HT-29 (cell line): ENCODE measurements at places on chromosomes 11 and 22. TPM values are rescaled to one million over a fixed set of nuclear protein-coding genes. Genes with fewer than 3 reads are reported as not detected.

The TRIM51 gene
- not detected in 2 replicates for total RNA-seq

The CHRNA10 gene
- 2.1 and 2.8 TPM in 2 replicates for total RNA-seq

The SBF1 gene
- 85.0 and 102 TPM in 2 replicates for total RNA-seq

The MRGPRF gene
- 0.05 TPM in 2 replicates for total RNA-seq

The HTR3B gene
- not detected in 2 replicates for total RNA-seq

The NUDT22 gene
- total RNA-seq, result 224 and 226 TPM in 2 replicates

The MAML2 gene
- 4.8 and 5.2 TPM in 2 replicates for total RNA-seq

The PRDM11 gene
- total RNA-seq, result 2.0 and 3.7 TPM in 2 replicates

The CCDC15 gene
- total RNA-seq, result 1.2 and 1.3 TPM in 2 replicates

The ANO5 gene
- not detected in 2 replicates for total RNA-seq

The KIRREL3 gene
- 0.28 and 0.29 TPM in 2 replicates for total RNA-seq

The ARHGAP32 gene
- 44.2 and 48.2 TPM in 2 replicates for total RNA-seq

DNA sequence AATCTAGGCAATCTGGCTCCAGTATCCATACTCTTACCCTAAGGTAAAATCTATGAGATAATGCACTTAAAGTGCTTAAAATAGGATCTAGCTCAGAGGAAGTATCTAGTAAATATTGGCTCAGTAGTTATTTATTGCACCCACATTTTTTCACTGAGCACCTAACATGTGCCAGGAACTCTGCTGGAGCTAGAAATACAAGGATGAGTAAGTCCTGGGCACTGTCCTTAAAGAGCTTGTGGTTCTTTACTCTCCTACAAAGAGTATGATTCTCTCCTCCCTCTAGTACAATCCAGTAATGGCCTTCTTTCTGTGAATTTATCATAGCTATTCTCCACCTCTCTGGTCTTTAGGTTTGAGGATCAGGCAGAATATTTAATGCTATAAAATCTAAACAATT, 59.2 kb downstream of the DEUP1 start:
- no peak for DNase-seq

GRCh38 chr11:104764710-104765045, 133.6 kb downstream of the CASP12 start:
- DNase-seq, result no peak

- no peak for DNase-seq
Observed at GRCh38 chr11:59154610-59155009, 12.0 kb downstream of the FAM111A start.

DNA sequence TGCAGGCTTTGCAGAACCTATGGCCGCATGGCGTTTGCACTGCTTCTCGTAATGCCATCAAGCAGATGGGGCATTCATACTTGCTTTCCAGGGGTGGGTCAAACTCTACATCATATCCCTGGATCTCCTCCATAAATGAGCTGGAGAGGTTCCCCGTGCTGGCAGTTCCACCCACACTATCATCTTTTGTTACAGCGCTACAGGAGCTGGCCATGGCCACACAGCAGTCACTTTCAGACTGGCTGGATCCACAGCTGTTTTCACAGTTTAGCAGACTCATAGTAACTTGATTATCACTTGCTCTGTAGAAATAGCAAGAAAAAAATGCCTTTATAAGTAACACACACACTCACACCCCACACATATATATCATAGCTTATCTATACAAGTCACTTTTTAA, 8.8 kb downstream of the TRAF6 start:
- no peak for DNase-seq

GRCh38 chr11:71500601-71501021, 26.5 kb upstream of the KRTAP5-7 start:
- peak; percentile 10 for DNase-seq

- DNase-seq, result no peak
Observed at GRCh38 chr11:47172740-47173336, 3.8 kb downstream of the ARFGAP2 start.

GRCh38 chr22:19680287-19680881, 33.9 kb upstream of the SEPTIN5 start:
- DNase-seq, result no peak

- DNase-seq, result no peak
Observed at GRCh38 chr11:4979036-4979435, 15.6 kb upstream of the OR51L1 start.

- peak; percentile 72 for DNase-seq
Observed at GRCh38 chr11:11157185-11157584, 195.9 kb downstream of the CSNK2A3 start.

DNA sequence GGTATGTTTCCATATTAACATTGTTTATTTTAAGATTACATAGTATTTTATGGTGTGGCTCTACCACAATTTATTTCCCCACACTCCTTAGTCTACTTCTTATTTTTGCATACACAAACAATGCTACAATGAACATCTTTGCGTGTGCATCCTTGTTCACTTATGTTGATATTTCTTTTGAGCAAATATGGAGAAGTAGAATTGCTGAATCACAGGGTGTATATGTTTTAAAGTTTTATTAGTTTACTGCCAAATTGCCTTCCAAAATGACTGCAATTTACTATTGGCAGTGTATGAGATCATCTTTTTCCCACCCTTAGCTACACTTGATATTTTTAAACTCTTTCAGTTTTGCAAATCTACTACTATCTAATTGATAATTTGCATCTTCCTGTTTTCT, 38.7 kb upstream of the FAR1 start:
- DNase-seq, result no peak

DNA sequence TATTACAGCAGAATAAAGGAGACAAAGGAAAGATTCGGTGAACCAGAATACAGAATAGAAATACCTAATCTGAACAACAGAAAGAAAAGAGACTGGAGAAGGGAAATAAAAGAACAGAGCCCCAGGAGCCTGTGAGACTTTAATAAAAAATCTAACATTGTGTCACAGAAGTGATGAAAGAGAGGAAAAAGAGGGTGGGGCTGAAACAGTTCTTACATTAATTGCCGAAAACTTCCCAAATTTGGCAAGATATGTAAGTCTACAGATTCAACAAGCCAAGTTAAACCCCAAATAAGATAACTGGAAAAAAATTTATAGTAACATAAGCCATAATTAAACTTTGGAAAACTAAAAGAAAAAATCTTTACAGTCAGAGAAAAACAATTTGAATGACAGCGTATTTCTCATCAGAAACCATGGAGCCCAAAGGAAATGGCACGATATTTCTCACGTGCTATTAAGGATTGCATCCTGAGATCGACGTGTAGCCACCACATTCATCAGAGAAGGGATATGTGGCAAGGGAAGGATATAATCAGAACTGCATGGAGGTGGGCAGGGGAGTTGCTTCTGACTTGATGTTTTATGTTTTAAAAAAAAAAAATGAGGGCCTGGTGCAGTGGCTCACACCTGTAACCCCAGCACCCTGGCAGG, 73.9 kb downstream of the SGSM3 start:
- no peak for DNase-seq

GRCh38 chr22:17418890-17419324, 49.6 kb downstream of the CECR2 start:
- no peak for DNase-seq

GRCh38 chr11:3840870-3841425, at the start of gene RHOG:
Gene RHOG (minus strand): TSS chr11:3840959. CDS start chr11:3828138, 12,821 bp downstream.
- DNase-seq, result peak; percentile 72

- DNase-seq, result no peak
Observed at GRCh38 chr11:103147627-103148026, 38.4 kb downstream of the DYNC2H1 start.

- DNase-seq, result no peak
Observed at GRCh38 chr11:113649311-113649710, 56.8 kb downstream of the TMPRSS5 start.

- no peak for DNase-seq
Observed at GRCh38 chr11:44777209-44778194, 50.7 kb downstream of the TSPAN18 start.

GRCh38 chr11:85679576-85679975, 6.4 kb downstream of the CCDC89 start:
- no peak for DNase-seq

DNA sequence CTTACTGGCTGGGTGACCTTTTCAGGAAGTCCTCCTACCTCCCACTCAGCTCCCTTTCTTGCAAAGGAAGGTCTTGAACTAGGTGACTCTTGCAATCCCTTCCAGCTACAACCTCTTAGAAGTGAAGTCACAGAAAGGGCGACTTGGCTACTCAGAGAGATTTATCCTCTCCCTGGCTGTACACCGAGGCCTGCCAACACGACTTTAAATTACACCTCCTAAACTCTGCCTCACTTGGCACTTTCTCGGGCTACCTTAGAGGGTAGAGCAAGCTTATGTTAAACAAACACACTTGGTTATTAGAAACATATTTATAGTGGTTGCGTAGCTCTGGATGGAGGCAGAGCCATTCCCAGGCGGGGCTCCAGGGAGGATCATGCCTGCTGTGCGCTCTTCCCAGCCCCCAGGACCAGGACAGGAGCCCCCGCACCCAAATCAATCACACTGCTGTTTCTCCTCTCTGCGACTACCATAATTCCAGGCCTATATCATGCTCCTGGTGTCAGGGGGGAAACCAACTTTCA, 358.4 kb downstream of the BUD13 start:
- DNase-seq, result no peak

DNA sequence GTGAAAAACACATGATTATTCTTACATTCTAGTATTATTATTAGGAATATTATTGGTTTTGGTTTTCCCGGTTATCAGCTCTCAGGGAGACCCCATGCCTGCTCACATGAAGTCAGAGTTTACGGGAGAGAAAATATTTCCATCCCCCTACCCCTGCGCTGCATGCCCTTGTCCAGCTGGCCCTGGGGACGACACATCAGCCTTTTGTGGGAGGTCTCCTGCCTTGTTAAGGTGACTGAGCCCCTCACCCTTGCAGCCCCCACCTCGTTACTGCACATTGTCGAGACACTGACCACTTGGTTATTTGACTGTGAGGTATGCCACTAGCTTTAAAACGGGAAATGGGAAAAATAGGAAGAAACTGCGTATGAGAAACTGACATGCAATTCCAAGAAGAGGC, 63.0 kb downstream of the PARVG start:
- no peak for DNase-seq

DNA sequence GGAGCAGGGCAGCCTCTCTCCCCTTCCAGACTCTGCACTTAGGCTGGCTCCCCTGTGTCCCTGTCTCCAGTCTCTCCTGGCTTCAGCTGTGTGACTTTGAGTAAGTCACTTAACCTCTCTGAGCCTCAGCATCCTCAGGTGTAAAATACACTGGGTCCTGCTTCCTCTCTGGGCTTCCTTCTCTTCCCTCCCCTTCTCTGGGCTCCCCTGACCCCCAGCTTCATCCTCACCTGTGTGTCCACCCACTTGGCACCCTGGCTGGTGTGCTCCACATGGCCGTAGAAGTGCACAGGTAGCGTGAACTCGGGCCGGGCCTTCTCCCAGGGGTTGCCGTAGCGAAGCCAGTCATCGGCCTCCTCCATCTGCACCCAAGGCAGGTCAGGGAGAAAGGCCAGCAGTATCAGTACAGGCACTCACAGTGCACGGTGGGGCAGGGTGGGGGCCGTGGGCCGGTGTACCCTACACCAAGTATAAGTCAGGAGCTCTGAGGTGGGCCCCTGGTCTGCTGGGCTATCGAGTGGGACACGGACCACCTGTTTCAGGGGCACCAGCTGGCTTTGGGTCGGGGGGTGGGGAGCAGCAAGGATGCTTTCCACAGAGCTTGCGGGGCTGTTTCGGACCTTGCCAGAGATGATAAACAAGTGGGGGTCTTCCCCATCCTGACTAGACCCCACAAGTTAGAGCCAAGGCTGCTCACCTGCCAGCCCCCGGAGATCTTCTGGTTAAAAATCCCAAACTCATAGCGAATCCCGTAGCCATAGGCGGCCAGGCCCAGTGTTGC, 2.0 kb downstream of the PYGM start:
- DNase-seq, result no peak

- DNase-seq, result no peak
Observed at GRCh38 chr22:36796552-36797175, 20.2 kb downstream of the PVALB start.

DNA sequence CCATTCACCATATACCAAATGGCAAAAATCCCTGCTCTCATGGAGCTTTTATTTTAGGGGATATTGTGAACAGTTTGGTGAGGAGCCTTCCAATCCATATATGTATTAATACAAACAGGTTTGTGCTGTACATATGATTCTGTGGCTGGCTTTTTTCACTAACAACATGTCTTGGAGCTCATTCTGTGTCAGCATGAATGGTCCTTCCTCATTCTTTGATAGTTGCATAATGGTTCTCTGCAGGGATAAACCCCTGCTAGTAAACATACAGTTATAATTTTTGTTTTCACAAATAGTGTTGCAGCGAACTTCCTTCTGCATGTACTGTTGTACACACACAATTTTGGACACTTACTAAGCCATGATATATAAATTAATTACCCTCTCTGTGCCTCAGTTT, 8.3 kb downstream of the PRR5L start:
- no peak for DNase-seq

- DNase-seq, result no peak
Observed at GRCh38 chr22:20058989-20059770, 20.9 kb upstream of the DGCR8 start.

GRCh38 chr11:67062526-67063373, 6.1 kb downstream of the RHOD start:
- peak; percentile 64 for DNase-seq

DNA sequence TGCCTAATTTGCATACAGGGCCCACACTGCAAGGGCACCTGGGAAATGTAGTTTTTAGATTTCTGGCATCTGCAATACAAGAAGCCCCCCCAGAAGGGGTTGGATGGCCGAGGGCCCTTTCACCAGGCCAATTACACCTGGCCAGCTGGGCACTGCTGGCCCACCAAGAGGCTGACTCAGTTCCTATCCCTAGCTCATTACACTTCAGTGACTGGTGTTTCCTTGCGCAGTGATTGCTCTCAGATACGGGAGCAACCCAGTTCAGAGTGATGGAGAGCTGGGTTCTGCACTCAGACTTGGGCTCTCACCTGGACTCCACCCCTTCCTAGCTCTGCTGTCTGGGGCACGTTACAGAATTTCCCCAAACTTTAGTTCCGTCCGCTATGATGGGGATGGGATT, 81.1 kb upstream of the SHANK2 start:
- no peak for DNase-seq

DNA sequence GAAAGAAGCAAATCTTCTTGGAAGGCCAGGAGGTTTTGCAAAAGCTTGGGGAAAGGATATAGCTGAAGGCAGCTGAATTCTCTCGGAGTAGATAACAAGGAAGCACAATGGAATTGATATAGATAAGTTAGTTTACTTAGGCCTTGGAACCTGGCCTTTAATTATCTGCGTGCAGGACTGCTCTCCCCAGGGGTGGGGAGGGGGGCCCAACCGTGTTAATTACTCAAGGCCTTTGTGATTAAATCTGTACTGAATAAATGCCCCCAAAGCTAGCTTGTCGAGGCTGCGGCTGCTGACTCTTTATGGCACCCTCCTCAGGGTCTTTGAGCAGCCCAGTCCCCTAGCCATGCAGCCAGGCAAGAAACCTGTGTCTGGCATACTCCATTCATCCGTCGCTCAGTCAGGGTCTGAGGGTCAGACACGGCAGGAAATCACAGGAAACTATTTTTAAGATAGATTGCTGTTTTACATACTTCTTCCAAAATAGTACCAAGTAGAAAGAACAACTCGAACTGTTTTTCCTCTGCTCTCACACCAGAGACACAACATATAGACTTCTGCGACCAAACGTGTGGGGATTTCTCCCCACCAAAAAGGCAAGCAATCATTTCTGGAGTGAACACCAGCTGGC, 36.5 kb downstream of the MS4A2 start:
- DNase-seq, result no peak

- no peak for DNase-seq
Observed at GRCh38 chr22:28442711-28443525, 236.7 kb downstream of the TTC28 start.

GRCh38 chr22:44730022-44730393, 22.4 kb upstream of the ARHGAP8 start:
- DNase-seq, result no peak
